ENCODE measurements at places on chromosomes 12 and 14.

DNA sequence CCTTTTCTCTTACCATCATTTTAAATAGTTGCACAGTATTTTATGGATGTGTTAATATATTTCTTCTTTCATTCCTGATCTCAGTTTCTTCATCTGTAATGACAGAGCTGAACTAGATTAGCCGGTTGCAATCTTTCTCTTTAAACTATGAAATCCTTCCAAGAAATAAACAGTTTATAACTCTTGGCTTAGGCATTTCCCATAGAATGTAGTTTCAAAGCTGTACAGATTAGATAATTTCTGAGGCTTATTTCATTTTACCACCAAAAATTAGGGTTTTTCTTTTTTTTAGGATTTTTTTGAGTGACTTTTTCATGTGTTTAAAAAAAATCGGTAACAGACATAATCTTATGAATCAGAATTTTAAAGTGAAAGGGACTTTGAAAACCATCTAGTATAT, 144.0 kb downstream of the RAD51B start:
- no peak for DNase-seq

DNA sequence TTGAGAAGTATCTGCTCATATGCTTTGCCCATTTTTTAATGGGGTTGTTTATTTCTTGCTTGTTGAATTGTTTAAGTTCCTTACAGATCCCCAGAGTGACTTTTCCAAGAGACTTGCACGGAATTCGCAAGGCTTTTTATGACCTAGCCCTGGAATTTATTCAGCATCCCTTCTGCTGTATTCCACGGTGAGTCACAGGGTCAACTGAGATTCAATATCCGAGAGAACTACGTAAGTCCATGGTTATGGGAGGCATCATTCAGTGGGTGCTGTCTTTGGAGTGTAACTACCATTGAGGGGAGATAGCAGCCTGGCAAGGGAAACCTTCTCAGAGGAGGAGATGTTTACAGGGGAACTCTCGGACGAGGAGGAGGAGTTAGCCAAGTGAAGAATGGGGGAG, 20.9 kb upstream of the GPRC5A start:
- no peak for DNase-seq

- no peak for DNase-seq
Observed at GRCh38 chr12:52091869-52092268, 12.4 kb downstream of the SMIM41 start.

DNA sequence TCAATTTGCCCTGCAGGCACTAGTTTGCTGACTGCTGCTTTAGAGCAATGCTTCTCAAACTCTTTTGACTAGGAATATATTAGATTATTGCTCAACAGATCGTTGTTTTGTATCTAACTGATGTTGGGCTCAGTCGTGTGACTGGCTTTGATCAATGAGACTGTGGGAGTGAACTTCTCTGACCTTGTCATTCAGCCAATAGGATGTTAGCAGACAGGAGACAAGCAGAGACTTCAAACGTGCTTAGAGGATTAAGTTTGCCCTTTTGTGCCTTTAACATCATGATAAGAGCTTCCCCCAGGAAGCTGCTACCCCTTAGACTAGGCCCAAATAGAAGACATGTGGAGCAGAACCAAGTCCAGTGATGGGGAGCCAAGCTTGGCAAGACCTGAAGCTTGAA, 76.7 kb upstream of the ELK3 start:
- DNase-seq, result no peak

- DNase-seq, result peak; percentile 77
Observed at GRCh38 chr12:56158029-56158925, at the start of gene MYL6. Gene MYL6 (plus strand): TSS chr12:56158359. CDS start chr12:56158402, 43 bp downstream.

GRCh38 chr14:34218881-34219280, 243.2 kb downstream of the SPTSSA start:
- no peak for DNase-seq

GRCh38 chr12:124506145-124506831, 61.1 kb downstream of the NCOR2 start:
- no peak for DNase-seq

- DNase-seq, result no peak
Observed at GRCh38 chr12:44930972-44931600, 55.0 kb upstream of the NELL2 start.

GRCh38 chr12:911191-911826, 38.2 kb downstream of the RAD52 start:
- no peak for DNase-seq

- DNase-seq, result no peak
Observed at GRCh38 chr12:27025116-27025515, 2.8 kb downstream of the MED21 start.

- no peak for DNase-seq
Observed at GRCh38 chr14:92866901-92867865, 55.8 kb upstream of the CHGA start.

- no peak for DNase-seq
Observed at GRCh38 chr12:27723212-27723611, 12.6 kb downstream of the MRPS35 start.

DNA sequence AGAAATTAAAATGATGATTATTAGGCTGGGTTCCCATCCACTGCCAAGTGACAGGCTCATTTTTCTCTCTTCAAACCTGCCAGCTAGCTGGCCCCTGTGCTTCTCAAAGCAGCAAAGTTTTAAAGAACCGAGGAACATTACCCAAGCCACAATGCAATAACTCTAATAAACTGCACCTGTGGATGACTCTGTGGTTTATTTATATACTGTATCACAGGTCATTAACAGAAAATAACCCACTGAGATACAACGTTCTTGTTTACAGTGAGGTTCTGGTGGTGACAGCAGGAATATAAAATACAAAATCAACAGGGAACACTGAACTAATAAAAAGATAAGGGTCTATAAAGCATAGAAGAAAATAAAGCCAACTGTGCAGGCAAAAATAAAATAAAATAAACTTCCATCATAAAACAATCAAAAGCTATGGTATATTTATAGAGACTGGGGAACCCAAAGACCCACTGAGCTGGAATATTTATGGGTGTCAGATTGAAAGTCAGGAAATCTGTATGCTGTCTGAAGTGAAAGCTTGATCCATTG, 472.9 kb downstream of the NOVA1 start:
- DNase-seq, result no peak

DNA sequence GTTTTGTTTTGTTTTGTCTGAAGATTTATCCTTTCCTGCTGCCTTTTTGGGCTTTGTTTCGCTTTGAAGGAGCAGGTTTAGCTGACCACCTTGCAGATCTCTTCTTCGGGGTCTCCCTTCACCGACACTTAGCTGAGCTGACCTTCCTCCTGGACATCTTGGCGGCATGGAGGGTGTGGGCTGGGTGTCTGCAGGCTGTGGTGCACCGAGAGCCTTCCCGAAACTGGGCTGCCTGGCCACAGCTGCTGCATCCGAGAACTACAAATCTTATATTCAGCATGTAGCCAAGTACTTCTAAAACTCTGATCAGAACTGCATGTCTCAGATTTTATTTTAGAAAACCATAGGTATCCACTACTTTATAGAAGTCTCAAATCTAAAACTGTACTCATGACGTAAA, 84.9 kb downstream of the PPFIBP1 start:
- no peak for DNase-seq

- no peak for DNase-seq
Observed at GRCh38 chr12:47139000-47139681, 59.4 kb upstream of the AMIGO2 start.

- DNase-seq, result no peak
Observed at GRCh38 chr14:60220084-60220483, 28.9 kb upstream of the PPM1A start.

- DNase-seq, result no peak
Observed at GRCh38 chr14:92844204-92844603, 50.1 kb downstream of the GOLGA5 start.

- no peak for DNase-seq
Observed at GRCh38 chr12:4591180-4591687, 29.2 kb downstream of the DYRK4 start.

- DNase-seq, result no peak
Observed at GRCh38 chr12:102962532-102962931, 5.1 kb downstream of the ASCL1 start.
